Fibroblast of lung (primary cell): ENCODE measurements at places on chromosomes 12 and 14.

DNA sequence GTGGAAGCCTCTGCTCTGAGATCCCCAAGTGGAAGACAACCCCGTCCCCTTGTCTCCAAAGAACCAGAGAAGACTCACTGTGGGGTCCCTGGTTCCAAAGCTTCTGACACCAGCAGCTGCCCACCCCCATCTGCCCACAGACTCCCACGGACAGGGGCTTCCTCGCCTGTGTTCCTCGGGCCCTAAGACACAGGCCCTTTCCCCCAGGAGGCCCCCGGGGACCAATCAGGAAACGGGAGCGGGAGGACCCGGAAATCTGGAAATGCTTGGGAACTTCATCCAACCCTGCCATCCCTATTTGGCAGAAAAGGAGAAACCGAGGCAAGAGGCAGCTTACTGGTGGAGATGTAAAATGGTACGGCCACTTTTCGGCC lies 113.1 kb downstream of the NCOR2 start:
- no peak for DNase-seq

- no peak for DNase-seq
Observed at GRCh38 chr12:105927564-105927963, 211.2 kb downstream of the NUAK1 start.

- DNase-seq = no peak
Observed at GRCh38 chr12:40232602-40233001, 7.8 kb downstream of the LRRK2 start.

DNA sequence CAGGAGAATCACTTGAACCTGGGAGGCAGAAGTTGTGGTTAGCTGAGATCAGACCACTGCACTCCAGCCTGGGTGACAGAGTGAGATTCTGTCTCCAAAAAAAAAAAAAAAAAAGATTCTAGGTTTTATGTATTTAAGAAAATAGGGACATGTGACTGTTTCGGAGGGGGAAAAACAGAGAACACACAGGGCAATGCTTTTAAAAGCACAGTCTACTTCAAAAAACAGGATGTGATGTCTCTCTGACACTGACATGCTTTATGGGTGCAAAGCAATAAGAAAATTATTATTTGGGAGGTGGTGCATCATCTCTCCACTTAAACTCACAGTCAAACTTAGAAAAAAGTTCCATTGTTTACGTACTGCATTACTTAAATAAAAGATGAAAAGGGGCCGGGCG lies 28.7 kb downstream of the CLIP1 start:
- no peak for DNase-seq

GRCh38 chr14:101561145-101561896 lies at the start of gene DIO3:
Gene DIO3 (plus strand): TSS chr14:101561495.
- DNase-seq = peak; percentile 48

DNA sequence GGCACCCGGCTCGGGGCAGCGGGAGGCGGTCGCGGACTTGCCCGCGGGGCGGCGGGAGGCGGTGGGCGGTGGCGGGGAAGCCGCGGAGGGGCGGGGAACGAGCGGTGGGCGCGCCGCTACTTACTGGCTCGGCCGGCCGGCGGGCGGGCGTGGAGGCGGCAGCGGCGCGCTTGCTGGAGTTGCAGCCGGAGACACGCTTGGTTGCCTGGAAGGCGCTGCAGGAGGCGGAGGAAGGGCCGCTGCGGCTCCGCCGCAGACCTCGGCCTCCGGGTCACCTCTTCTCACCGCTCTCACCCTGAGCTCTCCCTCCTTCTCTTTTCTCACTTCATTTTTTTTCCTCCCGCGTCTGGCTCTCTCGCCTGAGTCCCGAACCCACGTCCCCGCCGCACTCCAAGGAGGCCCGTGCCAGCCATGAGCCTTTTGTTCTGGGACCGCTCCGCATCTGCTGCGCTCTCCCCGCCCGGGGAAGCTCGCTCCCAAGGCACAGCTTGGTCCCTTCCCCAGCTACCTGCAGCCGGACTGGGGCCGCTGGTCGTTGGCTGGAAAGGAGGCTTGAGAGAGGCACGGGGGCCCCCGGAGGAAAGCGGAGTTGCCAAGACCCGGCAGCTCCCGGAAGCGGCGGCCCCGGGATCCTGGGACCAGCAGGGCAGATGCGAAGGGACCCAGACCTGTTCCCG lies 592 bp upstream of the KCNK10 start:
- no peak for DNase-seq

- DNase-seq = no peak
Observed at GRCh38 chr14:95299271-95299670, 20.4 kb downstream of the CLMN start.

GRCh38 chr12:101045486-101046464 lies 164.3 kb downstream of the SLC5A8 start:
- peak; percentile 62 for DNase-seq

- no peak for DNase-seq
Observed at GRCh38 chr14:91387951-91388381, 29.7 kb downstream of the CCDC88C start.

DNA sequence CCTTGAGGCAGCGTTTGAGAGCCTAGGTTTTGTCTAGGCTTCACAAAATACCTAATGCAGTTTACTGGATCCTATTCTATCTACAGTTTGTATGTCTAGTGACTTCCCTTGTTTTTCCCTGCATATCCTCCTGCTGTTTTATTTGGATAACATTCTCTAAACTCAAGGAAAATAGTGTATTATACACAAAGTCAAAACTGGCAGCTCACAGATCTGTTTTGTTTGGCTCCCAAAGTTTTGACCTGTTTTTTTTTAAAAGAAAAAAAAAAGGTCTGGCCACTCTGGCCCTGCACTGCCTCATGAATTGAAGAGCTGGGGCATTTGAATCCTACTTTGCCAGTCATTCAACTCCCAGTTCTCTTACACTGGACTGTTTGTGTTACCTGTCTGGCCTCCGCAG lies 155.3 kb downstream of the KICS2 start:
- no peak for DNase-seq

GRCh38 chr14:59582161-59582560 lies 5.5 kb upstream of the CCDC175 start:
- peak; percentile 8 for DNase-seq

DNA sequence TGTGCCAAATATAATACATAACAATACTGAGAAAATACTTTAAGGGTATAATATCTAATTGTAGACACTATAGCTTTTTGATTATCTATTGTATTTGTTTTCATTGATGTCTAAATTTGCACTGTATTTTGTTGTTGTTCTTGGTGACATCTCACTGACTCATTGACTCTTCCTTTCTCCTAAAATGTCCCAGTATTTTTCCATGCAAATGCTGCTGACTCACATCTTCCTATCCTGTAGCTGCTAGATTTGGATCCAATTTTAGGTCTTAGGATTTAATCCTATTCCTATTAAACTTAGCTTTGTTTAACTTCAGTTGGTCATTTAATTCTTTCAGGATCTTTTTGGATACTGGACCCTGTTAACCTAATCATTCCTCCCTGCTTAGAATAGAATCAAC lies 148.5 kb downstream of the TMTC2 start:
- peak; percentile 13 for DNase-seq
